ENCODE measurements at places on chromosomes 2 and 18.
A peak's percentile ranks its signal among the peaks of the same experiment; 100 is the strongest.

DNA sequence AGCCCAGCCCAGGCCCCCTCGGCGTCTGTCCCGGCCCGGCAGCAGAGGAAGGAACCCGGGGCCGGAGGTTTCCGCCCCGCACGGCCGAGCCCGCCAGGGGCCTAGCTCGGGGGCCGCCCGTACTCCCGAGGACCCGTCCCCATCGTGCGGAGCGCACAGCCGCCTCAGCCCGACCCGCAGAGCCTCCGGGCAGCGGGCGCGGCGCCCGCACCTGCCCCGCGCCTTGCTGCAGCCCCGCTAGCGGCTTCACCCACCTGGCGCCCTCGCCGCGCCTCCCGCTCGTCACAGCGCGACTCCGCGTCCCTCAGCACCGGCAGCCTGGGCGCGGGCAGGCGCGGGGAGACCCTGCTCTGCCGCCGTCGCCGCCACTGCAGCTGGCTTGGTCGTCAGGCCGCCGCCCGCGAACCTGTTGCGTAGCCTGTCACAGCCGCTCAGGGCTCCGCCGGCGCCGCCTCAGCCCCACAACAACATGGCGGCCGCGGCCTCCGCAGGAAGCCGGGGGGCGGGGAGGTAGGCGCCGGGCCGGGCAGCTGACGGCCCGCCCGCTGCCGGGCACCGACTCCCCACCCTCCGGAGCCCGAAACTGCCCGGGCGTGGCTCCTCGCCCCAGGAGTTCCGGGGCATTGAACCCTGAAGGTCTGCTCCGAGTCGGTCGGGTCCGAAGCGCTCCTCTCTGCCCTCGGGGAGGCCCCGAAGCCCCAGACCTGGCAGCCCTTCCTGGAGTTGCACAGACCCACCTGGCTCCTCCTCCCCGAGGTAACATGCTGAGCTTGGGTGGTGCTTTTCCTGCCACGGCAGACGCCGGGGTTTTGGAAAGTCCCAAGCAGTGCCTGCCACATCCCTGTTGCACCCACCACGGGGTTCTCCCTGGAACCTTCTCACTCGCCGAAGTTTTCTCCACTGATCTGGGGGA, at the start of gene ITSN2:
Gene ITSN2, minus strand, starts transcription at position 487 of the 913 bp plus-strand sequence. CDS start 32,454 bp downstream, outside the sequence.
- peak; percentile 17 for DNase-seq
- peak within 1 kb of the TSS; percentile 80 for H3K4me3 ChIP-seq
- H3K4me1 ChIP-seq: peaks cover 23% of the 10 kb centered on the region
- no peaks in the 10 kb centered on the region for H3K36me3 ChIP-seq

DNA sequence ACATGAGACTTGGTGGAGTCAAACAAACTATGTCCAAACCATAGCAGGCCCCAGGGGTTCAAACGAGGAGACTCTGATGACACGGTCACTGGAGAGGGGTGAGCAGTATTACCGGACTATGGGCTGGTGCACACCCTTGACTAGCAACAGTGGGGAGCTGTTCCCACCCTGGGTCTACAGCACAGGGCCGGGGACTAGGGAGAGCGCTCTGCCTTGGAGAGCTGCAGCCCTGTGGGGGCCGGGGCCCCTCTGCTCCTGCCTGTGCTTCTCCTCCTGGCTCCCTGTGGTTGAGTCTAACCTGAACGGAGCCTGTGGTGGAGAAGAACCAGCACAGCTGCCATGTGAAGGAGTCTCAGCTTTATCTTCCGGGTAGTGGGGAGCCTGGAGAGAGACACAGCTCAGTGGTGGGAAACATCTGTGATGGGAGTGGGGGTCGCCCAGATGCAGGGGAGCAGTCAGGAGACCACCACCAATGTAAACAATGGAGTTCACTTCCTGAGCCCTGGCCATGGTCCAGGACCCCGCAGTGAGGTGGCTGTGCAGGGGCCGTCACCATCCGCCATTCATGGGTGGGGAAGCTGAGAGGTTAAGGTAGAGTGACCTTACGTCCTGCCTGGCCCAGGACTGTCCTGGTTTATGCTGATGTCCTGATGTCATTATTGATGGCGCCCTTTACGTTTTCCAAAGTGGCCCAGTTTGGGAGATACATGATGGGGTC, 195.7 kb upstream of the TWIST2 start:
- no peaks in the 10 kb centered on the region for H3K27me3 ChIP-seq
- no peak for DNase-seq
- H3K4me3 ChIP-seq: no peak overlapping the region
- no peaks in the 10 kb centered on the region for H3K36me3 ChIP-seq

- H3K27ac ChIP-seq: no peak overlapping the region
- no peaks in the 10 kb centered on the region for H3K27me3 ChIP-seq
- H3K4me1 ChIP-seq: peaks cover 11% of the 10 kb centered on the region
- DNase-seq: no peak
Measured at GRCh38 chr18:36786686-36787085, 42.1 kb downstream of the TPGS2 start.

GRCh38 chr2:33489835-33490431, 13.5 kb downstream of the RASGRP3 start:
- no peak overlapping the region for H3K27ac ChIP-seq
- H3K27me3 ChIP-seq: no peaks in the 10 kb centered on the region
- no peak for DNase-seq
- no peaks in the 10 kb centered on the region for H3K36me3 ChIP-seq
- H3K4me1 ChIP-seq: no peaks in the 10 kb centered on the region

- H3K4me3 ChIP-seq: no peak overlapping the region
- H3K4me1 ChIP-seq: peaks cover 3% of the 10 kb centered on the region
- no peak for DNase-seq
Measured at GRCh38 chr2:150166313-150167051, 321.0 kb downstream of the RND3 start.

GRCh38 chr2:160513120-160513519, 19.5 kb upstream of the RBMS1 start:
- no peaks in the 10 kb centered on the region for H3K4me1 ChIP-seq
- no peak for DNase-seq
- no peaks in the 10 kb centered on the region for H3K36me3 ChIP-seq
- no peak overlapping the region for H3K27ac ChIP-seq

GRCh38 chr2:195741191-195741590, 84.2 kb downstream of the SLC39A10 start:
- H3K36me3 ChIP-seq: no peaks in the 10 kb centered on the region
- H3K27me3 ChIP-seq: no peaks in the 10 kb centered on the region
- H3K4me1 ChIP-seq: no peaks in the 10 kb centered on the region
- no peak for DNase-seq

DNA sequence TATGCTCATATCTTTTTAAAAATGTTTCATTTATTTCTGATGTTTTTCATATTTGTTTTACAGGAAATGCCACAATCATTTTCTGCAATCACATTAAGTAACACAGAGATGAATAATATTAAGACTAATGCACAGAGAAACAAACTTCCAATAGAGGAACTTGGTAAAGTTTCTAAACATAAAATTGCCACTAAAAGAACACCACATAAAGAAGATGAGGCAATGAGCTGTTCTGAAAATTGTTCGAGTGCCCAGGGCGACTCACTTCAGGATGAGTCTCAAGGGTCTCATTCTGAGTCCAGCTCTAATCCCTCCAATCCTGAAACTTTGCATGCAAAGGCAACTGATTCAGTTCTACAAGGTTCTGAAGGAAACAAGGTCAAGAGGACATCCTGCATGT, 70.4 kb downstream of the APLF start:
- H3K27me3 ChIP-seq: no peaks in the 10 kb centered on the region
- no peak for DNase-seq
- H3K27ac ChIP-seq: no peak overlapping the region
- H3K4me1 ChIP-seq: no peaks in the 10 kb centered on the region
- H3K36me3 ChIP-seq: no peaks in the 10 kb centered on the region

GRCh38 chr2:8485736-8486135, 196.1 kb upstream of the ID2 start:
- no peaks in the 10 kb centered on the region for H3K36me3 ChIP-seq
- H3K4me1 ChIP-seq: peaks cover 16% of the 10 kb centered on the region
- H3K27ac ChIP-seq: no peak overlapping the region
- no peaks in the 10 kb centered on the region for H3K27me3 ChIP-seq

DNA sequence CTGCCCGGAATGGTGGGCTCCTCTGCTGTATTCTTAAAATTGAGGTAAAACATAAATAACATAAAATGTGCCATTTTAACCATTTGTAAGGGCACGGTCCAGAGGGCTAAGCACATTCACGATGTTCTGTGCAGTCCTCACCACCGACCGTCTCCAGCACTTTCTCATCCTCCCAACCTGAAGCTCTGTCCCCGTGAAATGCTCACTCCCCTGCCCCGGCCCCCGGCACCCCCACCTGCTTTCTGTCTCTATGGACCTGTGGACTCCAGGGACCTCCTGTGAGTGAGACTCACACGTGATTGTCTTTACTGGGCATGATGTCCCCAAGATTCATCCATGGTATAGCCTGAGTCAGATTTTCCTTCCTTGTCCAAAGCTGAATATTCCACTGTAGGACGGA, 38.7 kb upstream of the CTDP1 start:
- H3K4me3 ChIP-seq: no peak overlapping the region
- no peaks in the 10 kb centered on the region for H3K36me3 ChIP-seq
- no peak for DNase-seq

DNA sequence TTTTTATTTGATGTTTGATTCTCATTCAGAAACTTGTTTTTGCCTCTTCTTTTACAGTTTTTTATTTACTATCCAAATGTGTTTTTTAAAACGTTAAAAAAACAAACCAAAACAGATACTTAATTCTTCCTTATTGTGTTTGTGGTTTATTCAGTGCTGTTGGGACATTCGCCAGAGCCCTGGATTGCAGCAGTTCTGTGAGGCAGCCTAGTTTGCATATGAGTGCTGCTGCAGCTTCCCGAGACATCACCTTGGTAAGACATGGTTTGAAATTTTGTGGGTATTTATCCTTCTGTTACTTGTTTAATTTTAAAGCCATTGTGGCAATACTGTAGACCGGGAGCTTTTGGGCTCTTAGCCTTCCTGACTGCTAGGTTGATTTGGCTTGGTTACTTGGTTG, 91.2 kb downstream of the MTA3 start:
- DNase-seq: no peak
- H3K4me3 ChIP-seq: no peak overlapping the region
- H3K36me3 ChIP-seq: no peaks in the 10 kb centered on the region
- no peaks in the 10 kb centered on the region for H3K4me1 ChIP-seq
- no peaks in the 10 kb centered on the region for H3K27me3 ChIP-seq

DNA sequence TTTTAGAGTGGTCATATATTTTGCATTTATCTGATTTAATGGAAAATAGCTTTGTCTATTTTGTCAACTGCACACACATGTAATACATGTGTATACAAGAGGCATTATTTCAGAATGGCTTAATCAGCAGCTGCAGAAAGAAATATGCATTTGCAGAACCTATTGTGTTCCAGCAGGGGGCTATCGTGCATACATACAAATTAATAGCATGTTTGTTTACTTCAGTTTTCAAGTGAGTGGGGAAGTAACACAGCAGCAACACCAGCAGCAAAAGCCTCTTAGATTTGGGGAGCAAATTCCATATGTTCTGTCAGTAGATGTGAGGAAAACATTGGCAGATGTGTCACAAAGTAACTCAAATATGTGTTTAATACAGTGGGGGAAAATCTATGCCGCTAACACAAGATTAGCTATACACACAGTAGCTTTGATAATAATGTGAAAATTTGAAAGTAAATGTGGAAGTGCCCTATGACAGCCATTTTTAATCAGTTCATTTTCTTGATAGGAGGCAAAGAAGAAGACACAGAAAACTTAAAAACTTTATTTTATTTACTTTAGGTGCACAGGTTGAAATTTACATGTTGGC, 218.1 kb downstream of the WDR7 start:
- H3K4me1 ChIP-seq: no peaks in the 10 kb centered on the region
- no peaks in the 10 kb centered on the region for H3K36me3 ChIP-seq

GRCh38 chr2:230972046-230972445, 23.9 kb upstream of the SPATA3 start:
- H3K27ac ChIP-seq: no peak overlapping the region
- H3K4me1 ChIP-seq: no peaks in the 10 kb centered on the region
- no peaks in the 10 kb centered on the region for H3K27me3 ChIP-seq
- H3K36me3 ChIP-seq: no peaks in the 10 kb centered on the region
- no peak for DNase-seq

GRCh38 chr2:27379836-27380625, 503 bp downstream of the ZNF513 start:
- H3K27me3 ChIP-seq: no peaks in the 10 kb centered on the region
- H3K36me3 ChIP-seq: peaks cover 44% of the 10 kb centered on the region
- peak; percentile 41 for DNase-seq
- H3K4me1 ChIP-seq: peaks cover 15% of the 10 kb centered on the region
- peak overlapping the region; percentile 93 for H3K27ac ChIP-seq

- no peak for DNase-seq
- H3K36me3 ChIP-seq: no peaks in the 10 kb centered on the region
- H3K4me3 ChIP-seq: no peak overlapping the region
- no peak overlapping the region for H3K27ac ChIP-seq
- no peaks in the 10 kb centered on the region for H3K4me1 ChIP-seq
Measured at GRCh38 chr2:158142165-158142564, 40.5 kb downstream of the UPP2 start.

DNA sequence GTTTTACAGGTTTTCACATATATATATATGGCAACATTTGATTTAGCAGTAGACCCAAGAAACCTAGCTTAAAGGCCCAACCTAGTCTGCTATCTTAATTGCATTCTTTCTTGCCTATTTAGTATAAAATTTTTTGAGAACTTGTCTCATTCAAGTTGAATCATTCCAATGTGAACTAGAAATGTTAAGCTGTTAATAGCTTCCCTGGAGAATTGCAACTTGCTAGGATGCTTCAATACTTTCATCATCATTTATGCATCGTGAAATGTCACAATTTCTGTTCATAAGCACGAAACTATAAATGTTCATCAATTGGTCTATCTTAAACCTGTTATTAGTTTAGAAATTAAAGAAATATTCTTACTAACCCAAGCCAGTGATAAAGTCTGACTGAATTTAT, 217.6 kb downstream of the BABAM2 start:
- no peaks in the 10 kb centered on the region for H3K36me3 ChIP-seq
- no peak overlapping the region for H3K27ac ChIP-seq
- no peak for DNase-seq

DNA sequence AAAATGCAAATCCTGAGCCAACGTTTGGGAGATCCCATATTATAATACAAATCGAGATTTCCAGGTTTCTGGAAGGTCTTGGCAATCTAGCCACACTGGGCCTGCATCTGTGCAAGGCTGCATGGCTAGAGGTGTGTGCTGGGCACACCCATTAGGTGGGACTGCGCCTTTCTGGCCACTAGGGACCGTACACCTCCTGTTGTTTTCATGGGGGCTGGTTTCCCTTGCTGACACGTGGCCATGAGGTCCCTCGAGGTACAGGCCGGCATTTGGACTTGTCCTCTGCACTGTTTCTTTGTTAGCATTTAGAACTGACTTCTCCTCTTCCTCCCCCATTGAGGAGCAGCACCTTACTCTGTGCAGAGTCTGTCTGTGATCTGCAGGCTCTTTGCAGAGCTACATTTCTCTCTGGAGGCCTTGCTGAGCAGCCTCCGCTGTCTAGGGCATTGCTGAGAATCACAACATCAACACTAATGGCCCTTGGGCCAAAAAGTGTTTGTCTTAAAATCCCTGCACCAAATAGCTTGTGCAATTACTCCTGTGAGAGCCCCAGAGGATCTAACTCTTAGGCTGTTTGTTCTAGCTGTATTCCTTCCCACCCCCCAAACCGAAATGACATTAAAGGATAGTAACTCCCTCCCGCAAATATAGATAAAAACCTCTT, 131.2 kb downstream of the NEDD4L start:
- no peak overlapping the region for H3K27ac ChIP-seq
- H3K36me3 ChIP-seq: no peaks in the 10 kb centered on the region
- no peaks in the 10 kb centered on the region for H3K27me3 ChIP-seq
- H3K4me1 ChIP-seq: peaks cover 7% of the 10 kb centered on the region
- no peak overlapping the region for H3K4me3 ChIP-seq

GRCh38 chr2:239871481-239872435, 153.4 kb downstream of the NDUFA10 start:
- H3K4me1 ChIP-seq: no peaks in the 10 kb centered on the region
- H3K4me3 ChIP-seq: no peak overlapping the region
- peaks cover 26% of the 10 kb centered on the region for H3K27me3 ChIP-seq

Measured in esophagus squamous epithelium (tissue), 5 donors.